ENCODE measurements at places on chromosomes 4 and X.

GRCh38 chrX:45769761-45770582 is 569.3 kb upstream of the DIPK2B start:
- no peak for DNase-seq

DNA sequence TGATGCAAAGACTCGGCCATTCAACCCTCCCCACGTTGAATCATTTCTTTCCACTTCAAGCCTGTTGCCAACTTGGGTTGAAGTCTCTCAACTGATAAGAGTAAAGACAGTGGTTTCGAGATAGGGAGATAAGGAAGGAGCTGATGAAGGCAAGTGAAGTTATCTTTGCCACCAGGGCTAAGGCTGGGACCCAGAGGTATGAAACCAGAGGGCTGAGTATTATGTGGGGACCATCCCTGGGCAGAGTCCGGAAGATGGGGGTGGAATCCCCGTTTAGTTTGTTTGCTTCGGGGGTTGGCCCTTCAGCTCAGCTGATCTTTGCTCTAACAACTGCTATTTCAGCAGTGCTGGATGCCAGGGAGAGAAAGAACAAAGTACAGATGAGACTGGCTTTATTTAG is 2.3 kb upstream of the XPNPEP2 start:
- no peak for DNase-seq

- no peak for DNase-seq
These were observed 1.4 kb upstream of the LGI2 start for GRCh38 chr4:25032126-25032525.

- no peak for DNase-seq
These were observed 112.3 kb downstream of the KLHL8 start for GRCh38 chr4:87108142-87108546.

- DNase-seq = no peak
These were observed 36.9 kb upstream of the GDPD2 start for GRCh38 chrX:70386235-70386634.

GRCh38 chr4:179584101-179584500 is 2141.9 kb upstream of the AGA start:
- DNase-seq = no peak

DNA sequence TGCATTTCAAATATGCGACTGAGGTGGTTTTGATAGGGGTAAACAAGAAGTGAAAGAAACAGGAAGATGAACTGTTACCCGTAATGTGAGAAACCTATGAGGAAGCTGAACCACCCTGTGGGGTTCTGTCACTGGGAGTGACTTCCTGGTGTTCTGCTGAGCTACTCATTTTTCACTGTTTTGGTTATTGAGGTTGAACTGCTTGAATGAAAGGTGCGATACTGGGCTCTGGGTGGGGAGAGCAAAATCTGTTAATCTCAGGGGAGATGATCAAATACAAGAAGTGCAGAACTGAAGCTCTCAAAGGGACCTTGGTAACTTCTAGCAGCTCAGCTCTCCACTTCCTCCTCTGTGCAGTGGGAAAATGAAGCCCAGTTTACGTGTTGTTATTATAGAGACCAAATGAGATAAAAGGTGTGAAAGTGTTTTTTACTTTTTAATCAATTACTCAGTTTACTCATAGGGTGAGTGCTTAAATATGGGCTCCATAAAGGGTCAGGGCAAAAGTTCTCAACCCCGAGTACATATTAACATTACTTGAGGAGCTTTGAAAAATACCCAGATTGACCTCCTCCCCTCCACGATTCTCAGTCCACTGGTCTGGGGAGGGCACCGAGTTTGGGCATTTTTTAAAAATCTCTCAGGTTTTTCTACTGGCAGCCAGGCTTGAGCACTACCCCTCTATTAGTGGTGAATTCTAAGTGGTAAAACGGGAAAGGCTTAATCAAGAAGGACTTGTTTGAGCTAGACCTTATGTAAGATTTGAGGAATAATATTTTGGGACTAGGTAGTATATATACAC is 66.7 kb downstream of the COQ2 start:
- DNase-seq = no peak

GRCh38 chrX:84487365-84488353 is 14.6 kb downstream of the HDX start:
- no peak for DNase-seq

DNA sequence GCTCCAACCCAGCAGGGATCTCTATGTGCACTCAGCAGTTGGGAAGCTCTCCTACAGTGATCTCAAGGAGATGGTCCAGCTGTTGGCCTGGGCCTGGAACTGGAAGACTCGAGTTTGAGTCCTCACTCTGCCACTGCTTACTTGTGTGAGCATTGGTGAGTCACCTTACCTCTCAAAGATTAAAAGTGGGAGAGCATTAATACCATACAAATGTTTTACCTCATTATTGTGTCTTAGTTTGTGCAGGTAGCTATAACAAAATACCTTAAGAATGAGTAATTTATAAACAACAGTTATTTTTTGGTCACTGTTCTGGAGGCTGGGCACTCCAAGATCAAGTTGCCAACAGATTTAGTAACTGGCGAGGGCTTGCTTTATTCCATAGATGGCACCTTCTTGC is 21.4 kb upstream of the ZNF827 start:
- no peak for DNase-seq

GRCh38 chrX:51874123-51874522 is 19.3 kb upstream of the MAGED1 start:
- DNase-seq = no peak

DNA sequence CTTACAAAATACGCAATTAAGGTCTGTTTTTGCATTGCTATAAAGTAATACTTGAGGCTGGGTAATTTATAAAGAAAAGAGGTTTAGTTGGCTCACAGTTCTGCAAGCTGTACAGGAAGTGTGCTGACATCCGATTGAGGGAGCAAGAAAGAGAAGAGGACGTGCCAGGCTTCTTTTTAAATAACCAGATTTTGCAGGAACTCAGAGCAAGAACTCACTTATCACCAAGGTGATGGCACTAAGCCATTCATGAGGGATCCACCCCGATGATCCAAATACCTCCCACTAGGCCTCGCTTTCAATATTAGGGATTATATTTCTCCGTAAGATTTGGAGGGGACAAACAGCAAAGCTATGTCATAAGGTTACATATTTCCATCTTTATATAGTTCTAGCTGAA is 456.7 kb downstream of the GLUD2 start:
- DNase-seq = no peak

- DNase-seq = no peak
These were observed 133.9 kb upstream of the CXorf66 start for GRCh38 chrX:140099221-140099620.

Data from activated CD8-positive, alpha-beta memory T cell treated with anti-CD3 and anti-CD28 coated beads for 48 hours (primary cell).